ENCODE measurements at places on chromosomes 7 and 10.

GRCh38 chr7:112292162-112292561, 85.7 kb downstream of the ZNF277 start:
- no peak for DNase-seq

DNA sequence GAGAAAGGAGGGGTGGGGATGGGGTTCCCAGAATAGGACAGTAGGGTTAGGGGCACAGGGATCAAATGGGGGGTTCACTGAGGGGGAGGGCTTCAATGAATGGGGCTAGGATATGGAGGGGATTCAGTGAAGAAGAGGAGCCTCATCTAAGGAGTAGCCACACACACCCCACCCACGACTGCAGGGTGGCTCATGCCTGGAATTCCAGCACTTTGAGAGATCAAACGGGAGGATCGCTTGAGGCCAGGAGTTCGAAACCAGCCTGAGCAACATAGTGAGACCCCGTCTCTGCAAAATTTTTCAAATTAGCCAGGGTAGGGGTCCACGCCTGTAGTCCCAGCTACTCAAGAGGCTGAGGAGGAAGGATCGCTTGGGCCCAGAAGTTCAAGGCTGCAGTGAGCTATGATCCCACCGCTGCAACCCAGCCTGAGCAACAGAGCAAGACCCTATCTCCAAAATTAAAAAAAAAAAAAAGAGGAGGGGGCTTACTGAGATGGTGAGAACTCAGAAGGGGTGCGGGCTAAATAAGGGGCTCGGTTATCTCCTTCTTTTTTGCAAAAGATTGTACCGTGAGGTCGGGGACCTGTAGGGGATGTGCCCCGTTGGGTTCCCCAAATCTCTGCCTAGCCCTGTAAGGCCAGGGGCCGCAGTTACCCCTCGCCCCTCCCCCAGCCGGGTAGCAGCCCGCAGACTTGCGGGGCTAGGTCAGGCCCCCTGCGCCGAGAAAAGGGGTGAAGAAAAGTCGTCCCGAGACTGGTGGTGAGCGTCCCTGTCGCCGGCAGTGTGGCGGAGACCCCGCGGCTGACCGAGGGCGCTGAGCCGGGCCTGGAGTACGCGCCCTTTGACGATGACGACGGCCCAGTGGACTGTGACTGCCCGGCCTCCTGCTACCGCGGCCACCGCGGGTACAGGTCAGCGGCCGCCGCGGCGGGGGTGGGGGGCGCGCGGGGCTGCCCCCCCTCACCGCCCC, 43.1 kb upstream of the HSPB1 start:
- no peak for DNase-seq

GRCh38 chr7:19928247-19928646, 154.8 kb upstream of the TMEM196 start:
- no peak for DNase-seq

- no peak for DNase-seq
Observed at GRCh38 chr7:27387864-27388263, 145.3 kb downstream of the EVX1 start.

- no peak for DNase-seq
Observed at GRCh38 chr7:150927956-150928344, 50.2 kb downstream of the KCNH2 start.

- DNase-seq: no peak
Observed at GRCh38 chr7:80413383-80413945, 98.4 kb downstream of the GNAT3 start.

DNA sequence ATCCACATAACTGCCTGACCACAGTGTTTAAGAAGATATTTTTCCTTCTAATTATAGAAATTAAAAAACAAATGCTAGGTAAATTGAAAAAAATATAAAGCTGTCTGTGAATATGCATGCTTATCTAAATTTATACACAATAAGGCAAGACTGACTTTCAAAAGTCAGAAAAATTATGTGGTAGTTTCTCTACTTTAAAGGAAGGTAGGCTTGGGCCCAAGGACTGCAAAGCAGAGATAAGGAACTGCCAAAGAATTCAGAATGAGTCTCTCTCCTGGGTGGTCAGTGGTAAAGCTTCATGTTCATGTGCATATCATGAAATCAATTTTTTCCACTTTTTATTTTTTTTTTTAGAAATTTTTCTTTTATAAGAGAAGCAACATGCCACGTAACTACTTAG, 998.6 kb downstream of the REEP3 start:
- no peak for DNase-seq

- DNase-seq: no peak
Observed at GRCh38 chr7:151823566-151824372, 53.1 kb downstream of the PRKAG2 start.
